ENCODE measurements at places on chromosomes 5 and 9.

DNA sequence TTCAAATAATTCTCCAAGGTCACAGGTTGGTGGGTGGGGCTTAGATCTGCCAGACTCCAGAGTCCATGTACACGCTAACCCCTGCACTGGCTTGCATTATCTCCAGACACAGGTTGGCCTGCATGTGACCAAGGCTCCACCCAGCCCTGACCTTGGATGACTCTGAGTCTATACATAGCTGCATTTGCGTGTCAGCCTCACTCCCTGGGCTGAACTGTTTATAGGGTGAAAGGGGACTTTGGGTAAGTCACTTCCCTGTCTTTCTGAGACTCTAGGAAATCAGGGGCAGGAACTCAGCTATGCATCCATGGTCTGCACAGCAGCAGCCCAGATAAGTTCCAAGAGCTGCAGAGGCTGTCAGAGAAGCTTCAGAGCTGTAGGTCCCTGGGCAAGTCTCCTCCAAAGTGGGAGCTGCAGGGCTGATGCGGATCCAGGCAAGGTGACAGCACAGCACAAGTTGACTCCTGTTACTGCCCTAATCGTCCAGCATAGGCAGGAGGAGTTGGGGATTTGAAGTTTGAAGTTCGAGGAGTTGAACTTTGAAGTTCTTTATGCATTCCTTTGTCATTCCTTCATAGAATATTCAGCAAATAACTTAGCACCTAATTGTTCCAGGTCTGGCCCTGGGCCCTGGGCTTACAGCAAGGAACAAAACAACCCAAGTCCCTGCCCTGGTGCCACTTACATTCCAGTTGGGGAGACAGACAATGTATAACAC is 53.4 kb downstream of the SLC22A5 start:
- DNase-seq = no peak

DNA sequence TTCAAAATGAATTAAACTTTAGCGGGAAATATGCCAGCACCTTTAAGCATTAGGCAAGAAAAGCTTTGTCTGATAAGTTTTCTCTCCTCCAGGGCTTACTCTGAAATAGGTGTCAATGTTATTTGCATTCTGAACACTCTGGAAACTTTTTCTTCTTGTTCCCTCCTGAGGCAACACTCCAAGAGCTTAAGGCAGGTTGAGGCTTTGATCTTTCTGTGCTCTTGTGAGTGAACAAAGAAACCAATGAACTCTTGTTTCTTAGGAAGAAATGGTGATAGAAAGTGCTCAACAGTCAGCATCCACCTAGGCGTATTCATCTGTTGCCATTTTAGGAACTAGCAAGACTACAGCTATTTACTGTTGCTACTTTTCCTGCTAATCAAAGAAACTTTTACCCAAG is 259.8 kb downstream of the NFIB start:
- DNase-seq = no peak

- DNase-seq = no peak
Measured at GRCh38 chr9:111794835-111795556, at the start of gene SHOC1. SHOC1 (minus strand) TSS chr9:111794937; CDS start chr9:111791418, 3,519 bp downstream.

DNA sequence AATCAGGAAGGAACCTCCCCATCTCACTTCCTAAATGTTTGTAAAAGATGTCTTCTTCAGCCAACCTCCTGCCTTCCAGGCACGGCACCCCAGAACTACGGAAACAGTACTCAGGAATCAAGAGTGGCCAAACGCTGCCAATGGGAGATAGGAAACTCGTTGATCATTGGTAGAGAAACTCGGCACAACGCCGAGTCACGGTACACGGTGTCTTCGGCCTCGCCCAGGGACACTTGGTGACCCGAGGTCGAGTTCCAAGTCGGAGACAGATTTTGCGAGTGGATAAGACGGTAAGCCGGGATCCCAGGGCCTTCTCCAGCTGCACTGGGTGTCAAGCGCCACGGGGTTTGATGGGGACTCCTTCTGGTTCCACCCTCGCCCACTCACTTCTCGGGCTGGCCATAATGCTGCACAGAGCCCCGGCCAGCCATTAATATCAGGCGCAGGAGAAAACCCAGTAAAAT is 343 bp downstream of the KIAA0825 start:
- no peak for DNase-seq

- DNase-seq = no peak
Measured at GRCh38 chr9:16434526-16434925, 435.9 kb downstream of the BNC2 start.

DNA sequence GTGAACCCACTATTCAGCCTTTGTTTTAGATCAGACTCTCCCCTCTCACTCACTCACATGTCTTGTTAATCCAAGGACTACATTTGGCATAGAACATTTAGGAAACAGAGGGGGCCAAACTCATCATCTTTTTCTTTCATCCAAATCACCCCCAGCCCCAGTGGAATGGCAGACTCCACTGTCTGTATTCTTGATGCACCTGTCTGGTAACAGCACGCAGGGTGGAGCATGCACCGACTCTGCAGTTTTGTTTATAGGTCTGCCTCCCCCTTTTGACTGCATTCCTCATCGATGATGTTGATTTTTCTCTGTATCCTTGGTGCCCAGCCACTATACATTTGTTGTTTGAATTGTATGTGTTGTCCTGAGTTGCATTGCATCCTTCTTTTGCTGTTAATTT is 66.0 kb downstream of the ANGPTL2 start:
- DNase-seq = no peak
